ENCODE measurements at places on chromosomes 7 and 10.

DNA sequence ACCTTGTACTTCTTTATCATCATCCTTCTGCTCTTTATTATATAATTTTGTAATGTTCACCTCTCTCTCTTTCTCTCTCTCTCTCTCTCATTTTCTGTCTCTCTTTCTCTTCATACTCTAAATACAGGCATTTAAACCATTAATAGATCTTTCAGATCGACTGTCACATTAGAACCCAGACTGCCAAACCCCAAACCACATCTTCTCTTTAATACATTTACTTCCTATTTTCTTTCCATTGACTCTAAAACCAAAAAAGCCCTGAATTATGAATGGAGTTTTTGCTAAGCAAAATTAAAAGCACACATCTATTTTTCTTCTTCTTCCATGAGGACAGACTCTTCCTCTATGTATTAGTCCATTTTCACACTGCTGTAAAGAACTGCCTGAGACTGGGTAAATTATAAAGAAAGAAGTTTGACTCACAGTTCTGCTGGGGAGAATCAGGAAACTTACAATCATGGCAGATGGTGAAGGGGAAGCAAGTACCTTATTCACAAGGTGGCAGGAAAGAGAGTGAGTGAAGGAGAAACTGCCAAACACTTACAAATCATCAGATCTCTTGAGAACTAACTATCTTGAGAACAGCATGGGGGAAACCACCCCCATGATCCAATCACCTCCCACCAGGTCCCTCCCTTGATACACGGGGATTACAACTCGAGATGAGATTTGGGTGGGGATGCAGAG lies 272.7 kb upstream of the MGMT start:
- no peaks in the 10 kb centered on the region for H3K36me3 ChIP-seq
- DNase-seq, result no peak
- no peak overlapping the region for H3K27ac ChIP-seq
- H3K27me3 ChIP-seq, result peaks cover 11% of the 10 kb centered on the region

DNA sequence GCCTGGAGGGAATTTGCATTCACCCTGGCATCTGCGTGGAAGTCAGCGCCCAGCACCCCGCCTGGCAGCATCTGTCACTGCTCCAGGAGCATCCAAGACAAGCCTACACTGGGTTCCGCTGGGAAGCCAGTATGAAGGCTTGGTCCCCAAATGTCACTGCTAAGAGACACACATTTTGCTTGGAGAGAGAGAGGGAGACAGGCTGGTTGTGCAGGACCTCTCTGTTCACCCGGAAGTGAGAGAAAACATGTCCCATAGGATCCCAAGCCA lies 119.5 kb downstream of the SEC23IP start:
- H3K27ac ChIP-seq, result no peak overlapping the region
- H3K4me3 ChIP-seq, result no peak overlapping the region
- no peaks in the 10 kb centered on the region for H3K4me1 ChIP-seq
- no peaks in the 10 kb centered on the region for H3K36me3 ChIP-seq
- peaks cover 25% of the 10 kb centered on the region for H3K27me3 ChIP-seq
- DNase-seq, result no peak

DNA sequence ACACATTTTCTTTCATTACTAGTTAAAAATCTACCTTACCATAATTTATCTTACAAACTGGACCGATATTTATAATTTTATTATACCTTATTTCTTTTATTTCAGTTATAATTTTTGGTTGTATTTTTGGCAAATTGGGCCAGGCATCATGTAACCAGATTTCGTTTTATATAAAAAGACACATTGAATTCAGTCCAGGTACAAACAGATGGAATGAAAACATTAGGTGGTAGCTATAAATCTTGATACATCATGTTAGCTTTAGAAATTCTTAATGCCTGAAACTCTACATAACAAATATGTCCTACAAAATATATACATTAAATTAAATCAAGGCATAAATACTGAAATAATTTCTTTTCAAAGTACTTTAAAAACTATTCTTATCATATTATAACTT lies 73.1 kb downstream of the SLC13A1 start:
- no peak overlapping the region for H3K27ac ChIP-seq
- no peak for DNase-seq
- H3K36me3 ChIP-seq, result no peaks in the 10 kb centered on the region
- H3K4me1 ChIP-seq, result no peaks in the 10 kb centered on the region
- H3K4me3 ChIP-seq, result no peak overlapping the region

GRCh38 chr7:4931943-4932342 lies 27.0 kb downstream of the MMD2 start:
- H3K4me3 ChIP-seq, result no peak overlapping the region
- H3K36me3 ChIP-seq, result no peaks in the 10 kb centered on the region
- DNase-seq, result no peak

GRCh38 chr7:47570649-47571050 lies 11.3 kb downstream of the TNS3 start:
- H3K27ac ChIP-seq, result no peak overlapping the region
- peaks cover 18% of the 10 kb centered on the region for H3K27me3 ChIP-seq
- no peak for DNase-seq
- H3K4me3 ChIP-seq, result no peak overlapping the region
- no peaks in the 10 kb centered on the region for H3K4me1 ChIP-seq
- H3K36me3 ChIP-seq, result no peaks in the 10 kb centered on the region

- no peak overlapping the region for H3K27ac ChIP-seq
- peaks cover 4% of the 10 kb centered on the region for H3K27me3 ChIP-seq
- peaks cover 9% of the 10 kb centered on the region for H3K4me1 ChIP-seq
- no peaks in the 10 kb centered on the region for H3K36me3 ChIP-seq
- DNase-seq, result no peak
Observed at GRCh38 chr10:129075508-129075907, 391.5 kb upstream of the MGMT start.

- DNase-seq, result no peak
- no peaks in the 10 kb centered on the region for H3K4me1 ChIP-seq
- no peak overlapping the region for H3K4me3 ChIP-seq
- no peaks in the 10 kb centered on the region for H3K36me3 ChIP-seq
Observed at GRCh38 chr7:143979359-143979758, 20.8 kb upstream of the OR6B1 start.

GRCh38 chr10:106636766-106637491 lies 527.6 kb downstream of the SORCS1 start:
- no peaks in the 10 kb centered on the region for H3K4me1 ChIP-seq
- no peak overlapping the region for H3K4me3 ChIP-seq
- H3K36me3 ChIP-seq, result no peaks in the 10 kb centered on the region
- no peaks in the 10 kb centered on the region for H3K27me3 ChIP-seq
- no peak overlapping the region for H3K27ac ChIP-seq

GRCh38 chr10:71948496-71949067 lies 15.6 kb upstream of the CHST3 start:
- no peaks in the 10 kb centered on the region for H3K4me1 ChIP-seq
- no peak overlapping the region for H3K4me3 ChIP-seq
- no peaks in the 10 kb centered on the region for H3K36me3 ChIP-seq
- H3K27ac ChIP-seq, result no peak overlapping the region

- H3K4me1 ChIP-seq, result no peaks in the 10 kb centered on the region
- DNase-seq, result no peak
- H3K27ac ChIP-seq, result no peak overlapping the region
Observed at GRCh38 chr10:107141524-107142061, 22.9 kb downstream of the SORCS1 start.

GRCh38 chr10:10828623-10829022 lies 189.0 kb upstream of the CELF2 start:
- H3K27ac ChIP-seq, result no peak overlapping the region
- no peaks in the 10 kb centered on the region for H3K36me3 ChIP-seq
- no peaks in the 10 kb centered on the region for H3K27me3 ChIP-seq

- no peak for DNase-seq
- H3K27me3 ChIP-seq, result no peaks in the 10 kb centered on the region
- H3K4me3 ChIP-seq, result no peak overlapping the region
- no peak overlapping the region for H3K27ac ChIP-seq
- H3K4me1 ChIP-seq, result peaks cover 3% of the 10 kb centered on the region
Observed at GRCh38 chr10:3835770-3836169, 50.8 kb upstream of the KLF6 start.

- H3K4me3 ChIP-seq, result no peak overlapping the region
- H3K27ac ChIP-seq, result no peak overlapping the region
- H3K36me3 ChIP-seq, result no peaks in the 10 kb centered on the region
Observed at GRCh38 chr7:13743226-13743625, 246.2 kb downstream of the ETV1 start.

- H3K27ac ChIP-seq, result no peak overlapping the region
- DNase-seq, result no peak
- H3K36me3 ChIP-seq, result no peaks in the 10 kb centered on the region
- peaks cover 29% of the 10 kb centered on the region for H3K27me3 ChIP-seq
Observed at GRCh38 chr10:78747401-78748234, 321.1 kb upstream of the ZMIZ1 start.

- no peaks in the 10 kb centered on the region for H3K36me3 ChIP-seq
- H3K4me3 ChIP-seq, result no peak overlapping the region
Observed at GRCh38 chr10:42980553-42981357, 96.1 kb upstream of the RET start.

GRCh38 chr10:5575482-5576153 lies 50.9 kb downstream of the CALML3 start:
- H3K4me1 ChIP-seq, result no peaks in the 10 kb centered on the region
- no peaks in the 10 kb centered on the region for H3K27me3 ChIP-seq
- H3K27ac ChIP-seq, result no peak overlapping the region
- no peaks in the 10 kb centered on the region for H3K36me3 ChIP-seq
- no peak overlapping the region for H3K4me3 ChIP-seq
